ENCODE measurements at places on chromosomes 1 and 21.

- no peak for DNase-seq
Observed at GRCh38 chr1:29975036-29975694, 738.8 kb downstream of the PTPRU start.

GRCh38 chr1:56202796-56203492 is 376.4 kb downstream of the PLPP3 start:
- DNase-seq: no peak

DNA sequence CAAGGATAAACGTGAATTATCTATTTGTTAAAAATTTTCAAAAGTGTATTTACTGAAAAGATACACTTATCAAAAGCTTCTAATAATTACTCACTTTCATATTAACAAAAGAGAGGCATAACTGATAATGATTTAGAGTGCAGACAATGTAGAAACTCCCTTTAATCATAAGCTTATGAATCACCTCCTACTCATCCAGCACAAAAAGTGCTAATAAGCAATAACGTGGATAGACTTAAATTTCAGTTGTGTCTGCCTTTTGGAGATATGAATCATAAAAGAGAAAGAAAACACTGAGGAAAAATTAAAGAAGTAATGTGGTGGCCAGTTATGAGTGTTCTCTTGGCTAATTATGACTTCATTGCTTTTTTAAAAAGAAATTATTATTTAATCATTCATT is 827.6 kb upstream of the B3GALT2 start:
- no peak for DNase-seq

DNA sequence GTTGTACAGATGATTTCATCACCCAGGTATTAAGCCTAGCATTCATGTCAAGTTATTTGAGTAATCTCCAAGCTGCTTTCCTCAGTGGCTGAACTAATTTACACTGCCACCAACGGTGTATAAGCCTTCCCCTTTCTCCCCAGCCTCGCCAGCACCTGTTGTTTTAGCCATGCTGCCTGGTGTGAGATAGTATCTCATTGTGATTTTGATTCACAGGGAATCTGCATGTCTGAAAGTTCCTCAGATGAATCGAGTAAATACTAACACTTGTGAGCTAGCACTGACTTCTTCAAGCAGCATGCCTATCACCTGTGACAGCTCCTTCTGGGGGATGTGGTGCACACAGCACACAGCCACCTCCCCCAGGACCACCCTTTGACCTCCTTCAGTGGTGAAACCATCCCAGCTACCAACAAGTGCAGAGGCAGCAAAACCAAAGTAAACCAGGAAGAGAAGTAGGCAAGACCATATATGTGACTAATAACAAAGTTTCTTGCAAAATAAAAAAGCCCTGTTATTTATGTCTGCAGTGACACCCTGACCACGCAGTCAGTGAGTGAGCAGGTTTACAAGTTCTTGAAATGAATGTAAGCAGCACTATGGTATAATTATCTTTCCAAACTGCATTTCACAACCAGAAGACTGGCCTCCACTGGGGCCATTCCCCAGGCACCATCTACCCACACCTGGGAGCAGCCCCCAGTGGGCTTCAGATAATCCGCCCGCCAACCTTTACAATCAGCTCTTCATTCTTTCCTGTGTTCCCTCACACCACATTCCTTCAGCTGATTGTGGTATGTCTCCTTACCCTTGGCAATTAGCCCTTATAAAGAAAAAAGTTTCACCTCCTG is 173.8 kb downstream of the ETS2 start:
- DNase-seq: no peak

GRCh38 chr1:183002797-183003196 is 20.4 kb upstream of the LAMC1 start:
- no peak for DNase-seq

DNA sequence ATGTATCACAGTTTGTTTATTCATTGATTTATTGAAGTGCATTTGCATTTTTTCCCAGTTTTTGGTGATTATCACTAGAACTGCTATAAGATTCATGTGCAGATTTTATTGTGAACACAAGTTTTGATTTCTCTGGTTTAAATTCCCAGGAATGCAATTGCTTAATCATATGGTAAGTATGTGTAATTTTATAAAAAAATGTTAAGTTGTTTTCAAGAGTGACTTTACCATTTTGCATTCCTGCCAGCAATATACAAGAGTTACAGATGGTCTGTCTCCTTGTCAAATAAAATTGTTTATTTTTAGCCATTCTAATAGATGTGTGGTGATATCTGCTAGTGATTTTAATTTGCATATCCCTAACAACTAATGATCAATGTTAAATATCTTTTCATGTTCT is 127.3 kb upstream of the APP start:
- DNase-seq: no peak

- DNase-seq: no peak
Observed at GRCh38 chr1:54070171-54070837, 16.9 kb downstream of the TCEANC2 start.

DNA sequence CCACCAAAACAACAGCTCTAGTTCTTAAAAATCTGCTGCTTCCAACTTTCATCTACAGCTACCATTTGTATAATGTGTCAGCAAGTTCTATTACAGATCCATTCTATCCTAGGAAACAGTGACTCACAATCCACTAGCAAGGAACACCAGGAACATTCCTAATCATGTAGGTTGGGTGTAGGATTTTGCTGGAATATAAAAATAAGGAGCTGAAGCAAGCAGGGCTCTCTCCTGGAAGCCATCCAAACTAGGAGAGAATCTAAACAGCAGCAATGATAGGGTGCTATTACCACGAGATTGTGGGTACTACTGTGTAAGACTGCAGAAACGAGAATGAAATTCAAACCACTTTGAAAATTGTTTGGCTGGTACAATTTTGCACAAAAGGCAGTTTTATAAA is 135.0 kb downstream of the PTPN14 start:
- no peak for DNase-seq

- DNase-seq: no peak
Observed at GRCh38 chr1:222136869-222137268, 395.0 kb upstream of the DUSP10 start.
